ENCODE measurements at places on chromosomes 4 and X. TPM values are rescaled to one million over a fixed set of nuclear protein-coding genes. Genes with fewer than 3 reads are reported as not detected.

GSPT2 gene
- total RNA-seq = not detected

WAS gene
- 0.37 TPM for total RNA-seq

DNA sequence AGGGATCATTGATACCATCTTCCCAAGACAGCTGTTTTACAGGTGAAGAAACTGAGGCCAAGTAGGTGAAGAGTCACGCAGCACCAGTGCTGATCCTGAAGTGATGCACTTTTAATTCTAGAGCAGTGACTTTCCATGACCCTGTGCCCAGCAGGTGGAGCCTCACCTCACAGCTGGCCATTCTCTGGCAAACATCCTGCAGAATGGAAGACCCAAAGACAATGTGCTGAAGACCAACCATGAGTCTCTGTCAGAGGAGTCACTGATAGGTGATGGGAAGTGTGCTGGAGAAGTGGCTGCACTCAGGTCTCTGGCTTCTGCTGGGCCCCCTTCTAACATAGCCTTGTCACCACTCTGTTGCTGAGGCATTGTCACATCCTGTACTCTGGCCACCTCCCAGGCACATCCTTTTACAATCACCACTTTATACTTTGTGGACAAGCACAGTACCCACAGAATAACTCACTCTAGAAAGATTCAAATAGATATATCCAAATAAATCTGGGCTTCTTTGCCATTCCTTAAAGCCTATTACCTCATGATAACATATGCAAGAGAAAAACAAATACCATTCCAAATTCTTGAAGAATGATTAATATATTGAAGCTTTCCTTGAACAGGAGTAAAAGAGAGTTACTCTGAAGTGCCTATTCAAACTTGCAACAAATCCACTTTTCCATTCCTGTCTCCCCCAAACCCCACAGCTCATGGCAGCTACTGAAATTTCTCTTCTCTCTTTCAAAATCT, 64.1 kb upstream of the SCOC start:
- DNase-seq = peak; percentile 24

CLIC2 gene
- total RNA-seq = 9.2 TPM

GRCh38 chr4:112560084-112560483, 44.1 kb upstream of the NEUROG2 start:
- DNase-seq = no peak

- DNase-seq = no peak
Observed at GRCh38 chrX:124239911-124240310, 92.5 kb upstream of the TEX13D start.

SPACA5 gene
- total RNA-seq = not detected

PLXNA3 gene
- total RNA-seq = 48.0 TPM

GRCh38 chr4:125432078-125432477, 117.3 kb downstream of the FAT4 start:
- DNase-seq = peak; percentile 3

GPRASP2 gene
- 4.0 TPM for total RNA-seq

DNA sequence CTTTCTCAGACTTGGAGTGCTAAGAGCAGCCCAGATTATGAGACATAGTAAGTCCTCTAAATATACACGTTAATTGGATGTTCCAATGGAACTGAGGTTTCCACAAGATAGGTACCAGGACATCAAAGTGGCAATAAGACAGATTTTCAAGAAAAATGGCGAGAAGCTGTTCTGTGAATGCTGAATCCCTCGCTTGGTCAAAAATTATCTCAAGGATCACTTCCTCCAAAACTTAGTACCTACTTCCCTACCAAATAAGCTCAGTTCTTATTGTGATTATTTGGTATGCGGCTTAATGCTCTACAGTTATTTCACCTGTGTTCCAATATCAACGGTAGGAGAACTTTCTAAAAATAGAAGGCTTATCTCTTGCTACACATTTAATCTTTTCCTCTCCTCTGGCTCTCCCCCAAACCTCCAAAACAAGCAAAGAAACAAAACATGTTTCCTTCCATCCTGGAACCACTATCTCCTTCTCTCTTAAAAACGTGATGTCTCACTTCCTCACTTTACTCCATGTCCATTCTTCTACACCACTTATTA, 14.7 kb downstream of the PDGFC start:
- DNase-seq = no peak

- no peak for DNase-seq
Observed at GRCh38 chr4:152628128-152628527, 51.7 kb downstream of the TMEM154 start.

SCD5 gene
- 3.5 TPM for total RNA-seq

DNA sequence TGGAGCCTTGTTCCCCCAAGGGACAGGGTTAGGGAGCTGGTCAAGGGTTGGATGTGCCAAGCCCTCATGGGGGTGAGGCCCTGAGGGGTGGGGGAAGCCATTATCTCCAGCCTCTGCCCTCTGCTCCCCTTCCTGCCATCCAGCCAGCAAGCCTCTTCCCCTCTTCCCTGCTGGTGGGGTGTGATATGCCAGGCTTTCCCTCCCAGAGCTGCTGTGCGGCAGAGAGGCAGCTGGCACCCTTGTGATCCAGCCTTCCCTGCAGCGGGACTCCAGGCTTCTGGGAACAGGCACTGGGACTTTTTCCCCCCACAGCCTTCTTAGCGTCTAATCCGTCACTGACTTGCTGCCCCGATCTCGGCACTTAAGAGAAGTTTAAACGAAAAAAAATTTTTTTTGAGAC, 6.3 kb downstream of the SSR4 start:
- no peak for DNase-seq

DNA sequence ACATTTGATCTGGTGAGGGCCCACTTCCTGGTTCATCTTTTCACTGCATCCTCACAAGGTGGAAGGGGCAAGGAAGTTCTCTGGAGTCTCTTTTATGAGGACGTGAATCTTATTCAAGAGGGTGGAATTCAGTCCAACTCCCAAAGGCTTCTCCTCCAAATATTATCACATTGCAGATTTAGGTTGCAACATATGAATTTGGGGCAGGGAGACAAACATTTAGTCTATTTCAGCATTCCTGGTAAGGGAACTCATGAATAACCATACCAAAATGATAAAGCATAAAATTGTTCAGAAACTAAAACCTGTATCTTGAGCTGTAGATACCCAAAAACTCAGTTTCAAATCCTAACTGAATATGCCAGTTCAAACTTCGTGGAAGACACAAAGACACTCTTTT, 246.8 kb downstream of the QDPR start:
- no peak for DNase-seq

ASB5 gene
- not detected for total RNA-seq

DNA sequence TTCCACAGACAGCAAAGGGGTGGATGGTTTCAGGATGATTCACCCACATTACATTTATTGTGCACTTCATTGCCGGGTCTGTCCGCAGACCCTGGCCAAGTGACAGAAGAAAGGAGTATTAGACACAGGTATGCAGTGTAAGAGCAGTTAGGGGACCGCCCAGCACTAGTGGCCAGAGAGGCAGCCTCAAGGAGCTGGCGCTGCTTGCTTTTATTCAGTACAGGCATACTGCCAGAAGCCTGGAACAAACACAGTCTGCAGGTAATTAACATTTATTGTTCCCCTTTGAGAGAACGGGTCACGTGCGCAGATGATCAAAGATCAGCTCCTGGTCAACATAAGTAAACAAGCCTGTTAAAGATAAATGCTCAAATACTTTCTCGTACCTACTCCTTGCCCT, 1639.0 kb upstream of the IGFBP7 start:
- DNase-seq = no peak

- DNase-seq = no peak
Observed at GRCh38 chrX:57266275-57266674, 20.2 kb upstream of the FAAH2 start.

DNA sequence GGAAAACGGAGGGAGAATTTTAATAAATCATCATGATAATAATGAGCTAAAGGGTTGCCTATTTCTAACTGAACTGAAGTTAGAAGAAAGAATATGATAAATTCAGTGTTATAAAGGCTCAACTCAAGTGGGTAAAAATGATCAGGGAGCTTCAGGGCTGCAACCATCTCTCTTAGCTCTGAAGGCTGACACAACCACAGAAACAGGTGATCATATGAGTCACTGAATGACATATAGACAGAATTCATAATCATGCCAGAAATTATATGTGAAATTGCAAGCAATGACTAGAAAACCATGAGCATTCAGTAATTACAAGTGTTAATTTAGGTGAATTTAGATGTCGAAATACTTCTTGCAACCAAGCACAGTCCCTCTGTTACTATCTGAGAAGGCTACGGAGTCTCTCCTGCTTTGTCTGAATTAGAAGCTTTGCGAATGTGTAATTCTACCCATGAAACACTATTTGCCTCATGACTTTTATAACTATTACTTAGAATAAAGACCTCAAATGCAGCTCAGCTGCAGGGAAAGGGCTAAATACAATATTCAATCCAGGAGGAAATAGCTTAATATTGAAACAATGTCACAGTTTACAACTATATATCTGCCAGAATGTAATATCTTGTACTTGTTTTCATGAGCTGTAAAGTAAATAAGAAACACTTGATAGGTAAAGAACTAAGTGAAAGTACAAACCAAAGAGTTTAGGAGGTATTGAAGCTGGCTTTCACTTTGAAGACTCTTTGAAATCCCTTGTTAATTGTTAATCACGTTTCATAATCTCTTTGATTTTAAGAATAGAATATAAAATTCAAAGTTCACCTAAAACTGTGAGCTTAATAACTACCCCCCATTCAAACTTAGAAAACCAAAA, 1972.6 kb downstream of the ARAP2 start:
- DNase-seq = peak; percentile 38

CXorf49B gene
- not detected for total RNA-seq

TCP11X2 gene
- total RNA-seq = not detected

DNA sequence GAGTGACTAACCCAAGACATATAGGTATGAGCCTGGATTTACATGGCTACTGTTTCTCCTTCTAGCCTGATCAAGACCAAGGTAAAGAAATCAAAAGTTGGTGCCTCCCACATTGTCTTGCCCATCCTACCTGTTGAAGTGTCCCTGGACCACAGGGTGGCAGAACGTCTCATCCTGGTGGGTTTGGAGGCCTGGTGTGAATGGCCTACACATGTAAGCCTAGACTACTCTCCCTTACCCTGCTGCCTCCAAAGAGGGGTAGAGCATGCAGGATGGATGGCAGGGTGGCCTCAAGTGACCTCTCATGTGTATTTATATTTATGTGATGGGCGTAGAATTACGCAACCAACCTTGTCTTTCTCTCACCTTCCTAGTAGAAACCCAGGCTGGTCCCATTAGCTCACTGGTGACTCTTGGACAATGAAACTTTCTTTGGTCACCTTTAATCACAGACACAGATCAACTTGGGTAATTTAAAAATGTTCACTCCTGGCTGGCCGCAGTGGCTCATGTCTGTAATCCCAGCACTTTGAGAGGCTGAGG, 73.3 kb upstream of the SOD3 start:
- peak; percentile 16 for DNase-seq

DNA sequence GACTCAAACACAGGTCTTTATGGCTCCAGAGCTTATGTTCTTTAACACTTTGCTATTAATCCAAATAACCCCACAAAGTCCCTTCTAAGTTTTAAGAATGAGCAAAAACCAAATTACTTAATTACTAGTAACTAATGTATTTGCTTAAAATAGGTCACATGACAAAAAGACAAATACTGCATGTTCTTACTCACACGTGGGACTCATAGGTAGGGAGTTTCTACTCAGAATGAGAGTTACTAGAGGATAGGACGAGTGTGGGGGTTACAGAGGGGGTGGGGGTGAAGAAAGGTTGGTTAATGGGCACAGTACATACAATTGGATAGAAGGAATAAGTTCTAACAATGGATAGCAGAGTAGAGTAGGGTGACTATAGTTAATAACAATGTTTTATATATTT, 5.8 kb downstream of the RPS6KA3 start:
- no peak for DNase-seq

RS1 gene
- not detected for total RNA-seq

GRCh38 chr4:20394512-20394911, 142.8 kb downstream of the SLIT2 start:
- DNase-seq = no peak

- no peak for DNase-seq
Observed at GRCh38 chrX:68090266-68090665, 343.0 kb downstream of the OPHN1 start.

DNA sequence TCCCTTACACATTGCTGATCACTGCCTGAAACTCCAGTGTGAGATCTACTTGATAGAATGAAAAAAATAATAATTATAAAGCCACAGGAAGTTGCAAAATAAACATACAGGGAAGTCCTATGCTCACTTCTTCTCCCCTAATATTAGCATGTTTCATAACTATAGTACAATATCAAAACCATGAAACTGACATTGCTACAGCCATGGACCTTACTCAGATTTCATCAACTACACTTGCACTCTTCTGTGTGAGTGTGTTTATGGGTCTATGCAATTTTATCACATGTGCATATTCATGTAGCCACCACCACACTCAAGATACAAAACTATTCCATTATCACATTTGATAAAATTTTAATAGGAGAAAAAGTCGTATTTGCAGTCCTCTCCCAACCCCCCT, 57.3 kb downstream of the SPINK2 start:
- DNase-seq = no peak

DNA sequence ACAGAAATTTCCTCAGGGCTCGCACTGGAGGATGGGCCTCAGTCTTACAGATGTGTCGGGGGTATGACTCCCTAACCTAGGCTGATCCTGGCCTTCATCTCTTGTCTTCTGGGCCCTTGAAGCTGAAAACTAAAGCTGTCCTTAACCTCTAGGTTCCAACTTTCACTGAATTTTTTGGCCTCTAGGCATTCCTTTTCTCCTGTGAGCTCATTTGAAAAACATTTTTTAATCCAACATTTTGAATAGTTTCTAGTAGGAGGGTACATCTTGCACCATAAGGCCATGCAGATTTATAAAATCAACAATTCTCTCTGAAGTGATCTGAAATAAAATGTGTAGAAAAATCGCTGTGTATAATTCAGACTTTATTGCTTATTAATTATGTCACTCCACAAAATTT, 19.7 kb downstream of the RWDD4 start:
- DNase-seq = no peak

C4orf17 gene
- total RNA-seq = not detected

DNA sequence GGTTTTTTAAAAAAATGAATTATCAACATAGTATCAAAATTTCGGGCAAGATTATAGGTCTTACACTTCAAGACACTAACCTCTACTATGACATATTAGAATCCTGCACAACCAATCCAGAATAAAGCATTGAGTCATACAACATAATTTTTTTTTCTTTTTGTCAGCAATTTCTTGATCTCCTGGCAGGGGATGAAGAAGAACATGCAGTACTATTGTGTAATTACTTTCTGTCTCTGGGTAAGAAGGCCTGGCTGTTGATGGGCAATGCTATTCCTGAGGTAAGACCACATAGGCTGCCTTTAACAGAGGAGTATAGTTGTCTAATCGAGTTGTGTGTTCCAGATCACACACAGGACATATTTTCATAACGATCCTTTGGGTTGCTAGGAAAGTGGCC, 67.5 kb downstream of the FBXL5 start:
- peak; percentile 53 for DNase-seq

- DNase-seq = no peak
Observed at GRCh38 chr4:188915175-188915574, 775.9 kb downstream of the TRIML1 start.

FAM9B gene
- total RNA-seq = 0.40 TPM

BEX5 gene
- not detected for total RNA-seq

BEND4 gene
- total RNA-seq = not detected

GRCh38 chr4:142875117-142875516, 29.0 kb upstream of the INPP4B start:
- peak; percentile 5 for DNase-seq

GRCh38 chr4:189305500-189305899, 635.2 kb upstream of the FRG1 start:
- DNase-seq = no peak

CHRDL1 gene
- not detected for total RNA-seq

GRCh38 chr4:137674066-137674465, 141.8 kb upstream of the PCDH18 start:
- peak; percentile 8 for DNase-seq

GRCh38 chr4:56723201-56723605, 42.1 kb upstream of the HOPX start:
- peak; percentile 13 for DNase-seq

Measured in MCF 10A (cell line).